GM19239 (cell line): ENCODE measurements at places on chromosomes 1 and 21.

GRCh38 chr1:33443080-33443704 lies 12.3 kb upstream of the PHC2 start:
- no peak for DNase-seq

DNA sequence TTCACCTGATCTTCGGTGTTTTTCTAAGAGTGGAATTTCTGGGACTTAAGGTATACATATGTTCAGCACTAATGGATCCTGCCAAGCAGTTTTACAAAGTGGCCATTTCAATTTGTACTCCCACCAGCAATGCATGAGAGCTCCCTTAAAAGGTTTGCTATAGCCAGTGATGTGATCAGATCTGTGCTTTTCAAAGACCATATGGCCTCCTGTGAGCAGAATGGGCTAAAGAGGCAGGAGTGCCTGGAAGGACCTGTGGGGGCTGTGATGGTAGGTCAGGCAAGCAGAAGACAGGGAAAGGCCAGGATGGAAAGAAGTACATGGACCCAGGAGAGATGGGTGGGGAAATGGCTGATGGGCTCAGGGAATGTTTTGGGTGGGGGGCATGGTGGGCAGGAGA lies 252.7 kb downstream of the DISC1 start:
- no peak for DNase-seq

- DNase-seq: no peak
These were observed 55.9 kb downstream of the SLC35F3 start for GRCh38 chr1:233960386-233960785.

DNA sequence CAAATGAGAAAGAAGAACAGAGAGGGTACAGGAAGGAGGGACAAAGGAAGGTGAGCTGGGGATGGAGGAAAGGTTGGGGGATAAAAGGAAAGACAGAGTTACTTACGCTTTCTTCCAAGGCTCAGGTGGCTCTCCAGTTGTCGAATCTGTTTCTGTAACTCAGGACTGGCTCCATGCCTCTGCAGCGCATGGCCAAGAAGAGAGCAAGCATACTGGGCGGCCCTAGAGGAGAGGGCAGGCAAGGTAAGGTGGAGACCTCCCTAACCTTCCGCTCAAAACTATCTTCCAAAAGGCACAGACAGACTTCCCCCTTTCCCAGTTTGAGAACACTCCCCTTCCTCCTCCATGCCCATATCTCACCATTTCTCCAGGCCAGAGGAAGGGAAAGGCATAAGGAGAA lies 922 bp downstream of the PEX11B start:
- no peak for DNase-seq

DNA sequence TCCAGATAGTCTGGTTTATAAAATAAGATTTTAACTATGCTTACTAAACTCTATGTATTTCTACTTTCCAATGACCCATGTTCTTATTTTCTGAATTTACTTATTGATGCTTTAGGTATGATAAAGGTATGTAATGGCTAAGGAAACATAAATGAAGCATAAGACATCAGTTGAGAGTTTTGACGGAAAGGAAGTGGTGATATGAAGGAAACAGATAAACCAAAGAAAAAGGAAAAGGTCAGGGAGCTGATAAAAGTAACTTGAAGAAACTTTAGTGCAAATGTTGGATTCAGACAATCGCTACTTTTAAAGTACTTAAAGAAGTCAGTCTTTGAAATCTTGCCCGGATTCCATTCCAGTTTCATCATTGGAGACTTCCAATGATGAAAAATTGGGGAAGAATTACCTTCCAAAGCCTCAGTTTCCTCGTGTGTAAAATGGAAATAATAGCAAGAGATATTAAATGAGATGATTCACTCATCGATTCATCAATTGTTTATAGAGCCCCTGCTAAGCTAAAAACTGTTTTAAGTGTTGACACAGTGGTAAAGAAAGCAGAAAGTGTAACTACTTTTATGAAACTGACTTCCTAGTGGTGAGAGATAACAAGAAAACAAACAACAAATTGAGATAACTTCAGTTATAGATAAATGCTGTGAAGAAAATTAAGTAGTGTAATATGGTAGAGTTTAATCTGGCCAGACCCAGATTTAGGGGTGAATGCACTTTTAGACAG lies 10.6 kb downstream of the PTPRC start:
- no peak for DNase-seq

DNA sequence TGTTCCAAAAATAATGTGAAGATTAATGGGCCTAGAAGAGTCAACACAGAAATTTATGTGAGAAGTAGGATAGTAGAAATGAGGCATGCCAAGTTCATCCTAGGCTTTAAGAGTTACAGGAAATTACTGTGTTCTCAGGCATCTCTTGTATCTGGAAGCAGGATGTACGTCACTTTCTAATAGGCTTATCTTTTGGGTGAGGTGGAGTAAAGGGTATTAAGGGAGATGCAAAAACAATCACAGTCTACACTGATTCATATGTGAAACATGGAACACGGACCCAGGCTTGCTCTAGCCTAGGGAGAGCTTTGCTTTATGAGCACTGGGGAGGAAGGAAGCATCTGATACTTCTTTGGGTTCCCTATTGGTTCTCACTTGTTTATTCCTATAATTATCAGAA lies 84.5 kb upstream of the RGS4 start:
- no peak for DNase-seq

DNA sequence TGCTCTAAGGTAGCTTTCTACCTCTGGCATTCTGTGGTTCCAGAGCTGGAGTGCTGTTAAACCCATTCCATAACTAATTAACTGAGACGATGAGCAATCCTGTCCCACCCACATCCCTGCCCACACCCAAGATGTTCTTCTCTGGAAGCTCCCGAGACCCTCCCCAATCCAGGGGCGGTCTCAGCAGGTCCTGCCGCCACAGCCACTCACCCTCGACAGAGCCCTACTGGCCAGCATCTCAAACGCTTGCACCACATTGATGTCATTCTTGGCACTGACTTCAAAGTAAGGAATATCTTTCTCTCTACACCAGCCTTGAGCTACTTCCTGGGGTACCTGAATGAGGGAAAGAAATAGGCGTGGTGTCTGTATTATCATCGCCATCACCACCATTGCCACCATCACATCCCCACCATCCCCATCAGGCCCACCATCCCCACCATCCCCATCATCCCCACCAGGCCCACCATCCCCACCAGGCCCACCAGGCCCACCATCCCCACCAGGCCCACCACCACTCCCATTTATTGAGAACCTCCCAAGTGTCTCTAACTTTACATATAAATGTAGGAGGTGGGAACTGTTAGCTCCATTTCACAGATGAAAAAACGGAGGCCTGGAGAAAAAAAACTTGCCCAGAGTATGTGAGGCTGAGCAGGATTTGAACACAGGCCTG lies 17.7 kb downstream of the RAB7B start:
- no peak for DNase-seq

- no peak for DNase-seq
These were observed 44.4 kb upstream of the TTC34 start for GRCh38 chr1:2845869-2846268.

- DNase-seq: no peak
These were observed 436.6 kb upstream of the C1orf87 start for GRCh38 chr1:60510162-60510561.

DNA sequence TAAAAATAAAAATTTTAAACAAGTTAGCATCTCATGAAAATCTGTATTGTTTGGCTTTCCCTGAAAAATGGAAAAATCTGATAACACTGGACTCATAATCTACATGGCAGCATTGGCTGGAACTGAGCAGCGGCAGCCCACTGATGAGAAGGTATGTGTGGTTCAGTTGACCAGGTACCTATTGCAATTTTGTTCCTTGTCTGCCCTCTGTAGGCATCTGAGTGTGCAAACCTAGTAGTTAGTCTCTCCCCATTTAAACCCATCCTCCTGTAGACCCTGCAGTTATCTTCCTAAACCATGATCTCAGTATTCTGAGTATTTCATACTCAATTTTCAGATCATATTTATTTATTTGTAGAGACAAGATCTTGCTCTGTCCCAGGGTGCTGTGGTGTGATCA lies 59.4 kb upstream of the SERBP1 start:
- DNase-seq: peak; percentile 7

- DNase-seq: no peak
These were observed 139.7 kb upstream of the ERRFI1 start for GRCh38 chr1:8165595-8166360.

DNA sequence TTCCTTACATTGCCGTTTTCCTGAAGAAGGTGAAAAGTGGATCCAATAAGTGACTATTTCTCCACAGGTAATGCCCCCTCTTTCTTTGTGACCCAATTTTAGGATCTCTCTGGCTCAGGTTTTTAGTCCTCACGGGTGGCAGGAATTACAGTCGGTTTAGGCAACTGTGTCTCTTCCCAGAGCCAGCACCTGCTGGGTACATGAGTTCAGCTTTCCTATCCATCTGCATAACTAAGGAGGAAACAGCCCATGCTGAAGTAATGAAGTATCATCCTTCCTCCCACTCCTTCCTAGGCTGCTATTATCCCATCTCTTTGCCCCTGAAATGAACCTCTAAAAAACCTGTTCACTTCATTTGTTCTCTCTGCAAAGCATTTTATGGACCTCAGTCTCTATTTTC lies 544.6 kb downstream of the NEGR1 start:
- no peak for DNase-seq

DNA sequence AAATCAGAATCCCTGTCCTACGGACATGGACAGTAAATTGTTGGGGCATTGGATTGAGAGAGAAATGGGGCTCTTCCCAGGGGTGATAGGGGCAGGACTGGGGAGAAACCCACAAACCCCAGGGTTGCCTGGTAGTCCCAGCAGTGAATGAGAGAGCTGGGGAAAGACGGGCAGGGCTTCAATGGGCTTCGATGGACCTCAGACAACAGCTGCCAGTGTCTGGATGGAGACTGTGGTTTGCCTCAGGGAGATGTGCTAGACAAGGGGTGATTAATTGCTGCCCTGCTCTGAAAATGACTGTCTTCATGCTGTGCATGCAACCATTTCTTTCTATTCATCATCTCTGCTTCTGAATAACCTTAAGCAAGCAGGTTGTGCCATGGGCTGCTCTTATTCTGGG lies 7.4 kb downstream of the GPR25 start:
- no peak for DNase-seq

DNA sequence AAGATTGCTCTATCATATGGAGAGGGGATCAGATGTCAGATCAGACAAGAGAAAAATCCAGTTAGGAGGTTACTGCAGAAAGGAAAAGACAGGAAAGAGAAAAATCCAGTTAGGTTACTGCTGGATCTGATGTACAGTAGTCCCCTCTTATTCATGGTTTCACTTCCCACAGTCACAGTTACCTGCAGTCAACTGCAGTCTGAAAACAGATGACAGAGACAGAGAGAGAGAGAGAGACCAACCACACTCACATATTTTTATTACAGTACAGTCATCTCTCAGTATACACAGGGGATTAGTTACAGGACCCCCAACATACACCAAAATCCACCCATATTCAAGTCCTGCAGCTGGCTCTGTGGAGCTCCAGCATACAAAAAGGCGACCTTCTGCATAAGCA lies 29.3 kb downstream of the NUP133 start:
- no peak for DNase-seq

DNA sequence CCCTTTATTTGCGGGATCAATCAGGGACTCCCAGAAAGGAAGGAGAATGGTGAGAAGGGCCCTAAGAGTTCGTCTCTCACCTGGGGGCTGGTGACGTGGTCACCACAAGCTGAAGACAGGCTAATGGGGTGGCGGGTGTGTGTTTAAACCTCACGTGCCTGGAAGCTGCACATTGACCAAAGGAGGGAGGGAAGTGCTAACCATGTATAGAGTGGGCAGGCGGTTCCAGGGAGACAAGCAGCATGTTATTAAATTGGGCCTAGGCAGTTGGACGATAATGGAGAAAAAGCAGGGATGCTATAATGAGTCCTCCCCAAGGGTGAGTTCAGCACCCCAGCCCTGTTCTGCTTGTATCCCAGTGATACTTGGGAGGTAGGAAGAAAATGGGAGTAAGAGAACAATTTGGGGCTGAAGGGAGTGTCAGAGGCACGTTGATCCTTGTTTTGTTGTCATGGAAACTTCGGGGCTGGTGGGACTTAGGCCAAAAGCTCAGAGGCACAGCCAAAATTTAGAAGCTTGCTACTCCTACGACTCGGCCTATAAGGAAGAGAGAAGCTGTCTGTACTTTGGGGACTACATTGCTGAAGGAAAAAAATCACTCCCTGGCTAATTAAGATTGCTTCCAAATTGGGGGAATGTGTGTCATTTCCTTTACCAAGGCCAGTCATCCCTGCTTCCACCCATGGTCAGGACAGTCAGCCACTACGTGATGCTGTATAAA lies 33.2 kb upstream of the EPHA8 start:
- no peak for DNase-seq

DNA sequence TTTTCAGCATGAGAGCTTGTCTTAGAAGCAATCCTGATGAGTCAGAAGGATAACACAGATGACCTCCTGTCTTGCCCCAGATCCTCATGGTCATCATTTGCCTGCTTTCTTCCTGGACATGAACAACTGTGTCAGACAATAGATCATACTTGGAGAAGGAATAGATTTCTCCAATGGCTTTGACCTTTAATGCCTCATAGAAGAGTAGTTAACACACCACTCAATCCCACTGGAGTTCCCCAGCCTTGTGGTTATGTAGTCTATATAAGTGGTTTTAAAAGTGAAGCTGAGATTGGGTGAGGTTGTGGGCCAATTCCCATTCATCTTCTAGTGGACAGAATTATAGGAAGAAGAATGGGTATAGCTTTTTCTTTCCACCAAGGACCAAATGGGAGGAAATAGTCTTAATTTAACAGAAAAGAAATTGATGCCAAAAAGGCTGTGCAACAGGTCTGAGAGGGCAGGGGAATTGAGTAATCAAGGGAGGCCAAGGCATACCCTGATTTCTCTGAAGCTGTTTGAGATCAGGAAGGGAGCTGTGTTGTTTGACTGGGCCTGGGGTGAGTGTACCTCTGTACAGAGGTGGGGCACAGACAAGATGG lies 14.4 kb downstream of the PRCC start:
- no peak for DNase-seq

DNA sequence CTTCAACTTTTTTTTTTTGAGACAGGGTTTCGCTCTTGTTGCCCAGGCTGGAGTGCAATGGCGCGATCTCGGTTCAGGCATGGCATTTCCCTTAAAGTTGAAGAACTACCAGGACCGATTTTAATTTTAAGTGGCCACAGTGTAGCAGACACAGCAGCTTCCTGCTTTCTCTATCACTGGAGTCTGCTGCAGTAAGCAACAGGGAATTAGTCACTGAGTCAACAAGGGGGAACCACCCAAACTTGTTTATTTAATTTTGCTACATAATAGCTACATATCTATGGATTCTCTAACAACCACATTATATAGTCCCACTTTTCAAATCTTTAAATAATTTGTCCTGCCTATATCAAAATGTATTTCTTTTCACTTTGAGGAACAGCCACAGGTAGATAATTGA lies 12.5 kb upstream of the TNNI3K start:
- DNase-seq: no peak

DNA sequence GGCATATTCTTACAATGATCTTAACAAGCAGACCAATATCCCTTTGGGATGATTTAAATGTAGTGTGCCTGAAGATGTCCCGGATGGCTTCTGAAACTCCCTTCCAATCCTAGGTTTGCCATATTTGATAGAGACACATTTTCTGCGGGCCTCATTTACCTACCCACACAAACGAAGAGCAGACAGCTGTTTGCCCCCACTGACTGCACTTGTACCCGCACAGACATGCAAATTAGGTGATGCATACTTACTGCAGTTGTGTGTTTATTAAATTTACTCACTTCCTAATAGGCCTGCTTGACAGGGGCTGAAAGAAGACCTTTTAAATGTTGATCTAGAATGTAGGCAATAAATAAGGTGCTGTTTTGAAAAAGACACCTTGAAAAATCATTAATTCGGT lies 257.9 kb upstream of the RRP15 start:
- DNase-seq: no peak
